ENCODE measurements at places on chromosomes 11 and 22.

GRCh38 chr11:90774727-90775566 lies 552.1 kb upstream of the CHORDC1 start:
- no peak for DNase-seq

- DNase-seq: no peak
Measured at GRCh38 chr11:76296731-76297542, 84.0 kb downstream of the THAP12 start.

DNA sequence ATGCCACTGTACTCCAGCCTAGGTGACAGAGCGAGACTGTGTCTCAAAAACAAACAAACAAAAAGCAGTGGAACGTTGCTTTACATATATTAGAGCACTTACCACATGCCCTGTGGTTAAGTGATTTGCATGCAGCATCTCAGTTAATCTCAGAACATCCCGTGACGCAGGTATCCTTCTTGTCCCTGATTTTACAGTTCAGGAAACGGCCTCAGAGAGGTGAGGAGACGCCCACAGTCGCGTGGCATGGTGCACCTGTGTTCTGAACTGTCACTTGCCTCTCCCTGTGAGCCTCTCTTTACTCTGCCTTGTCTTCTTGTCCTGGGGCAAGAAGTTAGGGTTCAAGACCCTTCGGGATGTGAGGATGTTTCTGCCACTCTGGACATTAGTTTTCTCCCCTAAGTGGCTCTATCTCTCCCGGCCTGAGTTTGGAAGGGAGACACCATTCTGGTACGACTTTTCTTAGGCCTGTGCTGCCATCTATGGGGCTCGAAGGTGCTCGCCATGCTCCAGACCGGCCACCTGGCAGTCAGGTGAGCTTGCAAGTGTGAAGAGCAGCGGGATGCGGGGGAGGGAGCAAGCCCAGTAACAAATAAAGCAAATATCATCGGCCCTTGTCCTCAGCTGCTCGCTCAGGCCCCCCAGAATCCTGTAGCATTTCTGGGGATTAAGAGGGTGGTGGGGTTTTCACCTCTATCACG lies 25.6 kb downstream of the YWHAH start:
- no peak for DNase-seq

- no peak for DNase-seq
Measured at GRCh38 chr22:30843245-30843644, 125.3 kb downstream of the MORC2 start.

- DNase-seq: no peak
Measured at GRCh38 chr22:24789516-24789915, 15.0 kb upstream of the PIWIL3 start.

DNA sequence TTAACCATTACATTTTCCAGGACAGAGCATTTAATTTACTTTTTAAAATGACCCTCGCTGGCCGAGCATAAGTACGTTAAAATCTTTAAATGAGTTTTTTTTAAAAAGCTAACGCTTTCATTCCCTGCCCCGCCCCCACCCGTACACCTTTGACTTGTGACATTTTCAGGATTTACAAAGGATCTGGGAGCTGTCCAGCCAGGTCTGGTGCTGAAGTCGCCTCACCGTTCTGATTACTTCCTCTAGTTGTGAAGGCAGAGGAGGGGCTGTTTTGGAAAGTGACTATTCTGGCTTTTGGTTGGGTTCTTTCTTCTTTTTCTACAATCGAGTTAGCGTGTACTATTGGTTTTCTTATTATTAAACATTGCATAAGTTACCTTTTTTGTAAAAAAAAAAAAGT lies 2.9 kb downstream of the C11orf87 start:
- DNase-seq: no peak
